Activated effector memory CD4-positive, alpha-beta T cell treated with Interleukin-2 at 50 U/mL for 16 hours (primary cell): ENCODE measurements at places on chromosomes 1 and 21.
A peak's percentile ranks its signal among the peaks of the same experiment; 100 is the strongest.

- no peak for DNase-seq
Observed at GRCh38 chr1:113456967-113457366, 66.7 kb downstream of the MAGI3 start.

DNA sequence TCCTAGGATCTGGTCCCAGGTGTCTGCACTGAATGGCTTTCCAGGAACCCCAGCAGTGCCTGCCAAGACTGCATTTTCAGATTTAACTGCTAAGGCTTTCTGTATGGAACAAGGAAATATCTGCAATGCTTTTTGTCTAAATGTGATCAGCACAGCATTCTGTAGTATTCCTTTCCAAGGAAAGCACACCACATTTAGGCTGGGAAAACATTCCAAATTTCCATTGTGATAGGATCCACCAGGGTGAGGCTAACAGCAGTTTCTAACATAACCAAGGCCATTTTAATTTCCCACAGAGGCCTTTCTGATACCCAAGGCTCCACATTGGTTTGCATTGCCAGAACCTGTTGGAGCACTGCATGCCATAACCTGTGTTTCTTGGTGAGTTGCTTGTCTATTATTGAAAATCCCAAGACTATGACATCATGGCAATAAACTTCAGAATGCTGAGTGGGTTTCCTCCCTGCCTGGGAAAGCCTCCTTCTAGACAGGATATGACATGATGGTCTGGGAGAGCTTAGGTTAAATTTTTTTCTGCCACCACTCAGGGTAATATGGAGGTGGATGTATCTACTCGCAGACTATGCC, 23.3 kb upstream of the PTGFRN start:
- DNase-seq, result no peak

GRCh38 chr1:97082160-97082848, 360.7 kb downstream of the PTBP2 start:
- no peak for DNase-seq

GRCh38 chr1:101522486-101522885, 285.7 kb downstream of the S1PR1 start:
- no peak for DNase-seq

GRCh38 chr1:42886800-42887199, 40.4 kb downstream of the ZNF691 start:
- DNase-seq, result no peak

DNA sequence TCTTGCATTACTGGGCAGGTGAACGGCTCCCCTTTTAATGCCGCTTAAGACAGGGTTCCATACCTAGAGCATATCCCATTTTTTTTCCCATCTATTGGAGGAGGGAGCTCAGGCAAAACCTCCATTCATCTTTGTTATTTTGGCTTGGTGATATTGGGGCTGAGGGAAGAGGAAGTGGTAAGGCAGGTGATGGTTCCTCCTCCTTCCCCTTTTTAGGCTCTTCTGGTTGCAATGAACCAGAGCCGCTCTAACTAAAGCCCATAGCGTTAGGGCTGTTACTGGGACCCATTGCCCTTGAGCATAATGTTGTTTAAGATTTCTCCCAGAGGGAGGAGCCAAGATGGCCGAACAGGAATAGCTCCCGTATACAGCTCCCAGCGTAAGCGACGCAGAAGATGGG, 21.1 kb downstream of the PYHIN1 start:
- no peak for DNase-seq

DNA sequence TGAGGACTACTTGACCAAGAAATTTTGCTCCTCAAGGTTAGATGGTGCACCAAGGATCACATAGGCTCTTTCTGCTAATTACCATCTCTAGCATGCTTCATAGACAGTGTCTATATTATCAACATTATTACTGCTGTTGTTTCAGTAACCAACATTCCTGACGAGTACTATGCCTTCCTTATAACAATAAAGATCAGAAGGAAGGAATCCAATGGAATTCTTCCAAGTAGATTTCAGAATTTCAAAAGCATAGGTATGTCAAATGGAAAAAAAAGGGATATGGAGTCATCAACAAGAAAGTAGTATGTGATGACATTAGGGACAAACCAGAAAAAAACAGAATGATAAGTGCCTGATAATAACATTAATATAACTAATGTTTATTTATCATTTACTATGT, 39.6 kb upstream of the LPGAT1 start:
- DNase-seq, result no peak

DNA sequence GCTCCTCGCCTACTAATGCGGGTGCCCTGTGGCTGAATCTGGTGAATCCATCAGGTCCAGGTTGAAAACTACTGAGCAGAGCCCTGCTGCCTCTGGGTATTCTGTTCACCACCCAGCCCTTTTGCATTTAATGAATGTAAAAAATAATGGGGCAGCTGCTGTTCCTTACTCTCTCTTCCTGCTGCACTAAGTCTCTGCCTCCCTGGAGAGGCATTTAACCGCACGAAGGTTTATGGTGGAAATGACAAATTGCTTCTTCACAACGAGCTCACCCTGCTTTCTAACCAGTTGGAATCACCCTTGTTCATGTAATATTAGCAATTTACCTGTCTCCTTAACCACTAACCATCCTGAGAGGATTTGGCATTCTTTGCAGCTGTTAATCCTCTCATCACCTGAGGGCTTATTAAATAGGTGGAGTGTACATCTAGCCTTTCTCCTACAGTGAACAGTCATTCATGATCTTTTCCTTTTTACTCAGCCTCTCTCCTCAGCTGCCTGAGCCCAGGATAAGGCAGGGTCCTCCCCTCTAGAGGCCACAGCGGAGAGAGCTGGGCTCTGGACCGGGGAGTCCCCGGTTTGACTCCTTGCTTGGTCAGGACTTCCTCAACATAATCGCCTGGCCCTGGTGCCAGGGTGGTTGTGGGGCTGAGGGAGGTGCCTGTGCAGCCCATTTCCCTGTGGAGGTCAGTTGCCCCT, 97.6 kb downstream of the NOS1AP start:
- no peak for DNase-seq

DNA sequence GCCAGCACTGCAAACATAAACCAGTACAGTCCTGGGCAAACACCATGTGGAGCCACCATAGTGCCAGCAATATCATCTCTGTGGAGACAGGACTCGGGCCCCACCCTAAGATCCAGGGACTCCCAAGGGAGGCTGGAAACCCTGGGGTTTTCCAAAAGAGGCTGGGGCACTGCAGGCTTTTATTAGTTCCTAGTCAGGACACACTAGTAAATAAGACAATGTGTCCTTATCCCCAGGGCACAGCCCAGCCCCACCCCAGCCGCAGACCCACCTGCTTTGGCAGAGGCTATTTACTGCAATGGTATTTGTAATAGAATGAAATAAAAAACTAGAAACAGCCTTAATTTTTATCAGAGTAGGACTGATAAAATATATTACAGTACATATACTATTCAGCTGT, 486 bp upstream of the GJB3 start:
- DNase-seq, result no peak

DNA sequence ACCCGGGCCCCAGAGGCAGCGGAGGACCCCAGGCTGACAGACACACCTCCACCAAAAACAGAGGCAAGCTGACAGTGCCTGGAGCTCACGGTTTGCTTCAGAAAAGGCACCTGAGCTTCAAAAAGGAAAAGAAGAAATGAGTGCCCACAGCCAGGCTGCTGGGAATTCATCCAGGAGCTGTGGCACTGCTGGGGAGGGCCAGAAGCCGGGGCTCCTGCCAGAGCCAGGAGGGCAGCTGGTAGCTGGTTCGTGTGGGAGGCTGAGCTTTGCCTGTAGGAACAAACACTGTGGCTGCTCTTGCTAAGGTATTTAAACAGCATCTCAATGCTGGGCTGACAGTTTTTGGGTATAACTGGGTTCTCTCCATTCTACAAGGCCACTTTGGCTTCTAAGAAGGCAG, 19.5 kb downstream of the KCNJ6 start:
- DNase-seq, result no peak

- DNase-seq, result no peak
Observed at GRCh38 chr1:66337249-66337648, 196.7 kb upstream of the SGIP1 start.

DNA sequence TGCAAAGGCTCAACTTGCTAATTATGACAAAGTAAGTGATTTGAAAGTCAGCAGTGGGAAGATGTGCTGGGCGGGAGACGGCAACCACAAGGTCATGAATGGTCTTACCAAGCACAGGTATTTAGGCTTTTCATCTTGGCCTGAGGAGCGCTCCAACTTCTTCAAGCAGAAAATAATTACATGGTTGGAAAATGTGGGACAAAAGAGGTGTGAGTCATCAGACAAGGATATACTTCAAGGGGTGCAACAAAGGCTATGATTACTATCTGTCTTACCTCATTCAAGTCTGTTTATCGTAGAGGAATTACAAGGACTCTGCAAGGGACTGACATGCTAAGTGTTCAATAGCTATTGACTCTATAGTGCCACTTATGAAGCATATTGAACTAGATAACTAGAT, 2005.7 kb downstream of the MRPL39 start:
- no peak for DNase-seq

DNA sequence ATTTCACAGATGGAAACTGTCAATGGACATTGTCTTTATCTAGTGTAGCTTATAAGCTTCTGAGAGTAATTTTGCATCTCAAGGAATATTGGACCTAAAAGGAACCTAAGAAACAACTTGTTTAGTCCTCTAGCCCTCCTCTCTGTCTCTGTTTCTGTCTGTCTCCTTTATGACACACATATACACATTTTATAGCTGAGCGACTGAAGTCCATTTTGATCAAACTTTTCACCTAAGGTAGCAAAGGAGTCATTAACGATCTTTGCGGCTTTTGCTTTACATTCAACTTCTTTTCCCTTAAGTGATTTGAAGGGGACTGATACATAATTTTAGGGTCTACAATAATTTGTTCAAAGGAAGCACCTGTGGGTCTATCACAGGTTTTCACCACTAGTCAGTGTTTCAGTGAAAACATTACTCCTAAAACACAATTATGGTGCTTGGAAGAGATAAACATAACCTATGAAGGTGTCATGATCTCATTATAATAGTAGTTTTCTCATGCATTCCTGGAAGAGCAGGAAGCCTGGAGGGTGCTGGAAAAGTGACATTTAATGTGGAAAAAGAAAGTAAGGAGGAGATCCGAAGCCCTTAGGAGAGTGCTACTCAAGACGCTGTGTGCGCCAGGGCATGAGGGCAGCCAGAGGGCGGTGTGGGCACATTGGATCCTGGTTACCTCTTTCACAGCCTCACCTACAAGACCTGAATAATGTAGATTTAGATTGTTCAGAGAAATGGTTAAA, 248.6 kb downstream of the DNM3 start:
- DNase-seq, result peak; percentile 43

DNA sequence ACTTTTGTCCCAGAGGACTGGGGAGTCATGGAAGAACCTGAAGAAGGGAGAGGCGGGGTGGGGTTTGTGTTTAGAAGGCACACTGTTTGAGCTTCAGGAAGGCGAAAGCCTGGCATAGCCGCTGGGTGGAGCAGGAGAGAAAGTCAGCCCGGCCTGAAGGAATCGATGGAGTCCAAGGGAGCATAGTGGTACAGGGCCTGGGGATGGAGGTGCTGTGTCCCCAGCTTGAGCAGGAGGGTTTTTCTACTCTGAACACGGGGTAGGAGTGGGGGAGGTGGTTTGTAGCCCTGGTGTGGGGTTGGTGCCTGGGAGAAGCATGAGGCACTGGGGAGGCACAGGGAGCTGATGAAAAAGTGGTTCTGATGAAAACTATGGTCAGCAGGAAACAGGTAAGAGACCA, 4.7 kb upstream of the CCDC24 start:
- no peak for DNase-seq

GRCh38 chr1:10237157-10237539, 26.8 kb downstream of the KIF1B start:
- DNase-seq, result no peak

- DNase-seq, result no peak
Observed at GRCh38 chr1:40479156-40479555, 2.1 kb downstream of the ZFP69 start.

GRCh38 chr1:2911421-2912178, 109.7 kb upstream of the ACTRT2 start:
- no peak for DNase-seq

GRCh38 chr1:14552246-14552965, 46.1 kb upstream of the KAZN start:
- no peak for DNase-seq

DNA sequence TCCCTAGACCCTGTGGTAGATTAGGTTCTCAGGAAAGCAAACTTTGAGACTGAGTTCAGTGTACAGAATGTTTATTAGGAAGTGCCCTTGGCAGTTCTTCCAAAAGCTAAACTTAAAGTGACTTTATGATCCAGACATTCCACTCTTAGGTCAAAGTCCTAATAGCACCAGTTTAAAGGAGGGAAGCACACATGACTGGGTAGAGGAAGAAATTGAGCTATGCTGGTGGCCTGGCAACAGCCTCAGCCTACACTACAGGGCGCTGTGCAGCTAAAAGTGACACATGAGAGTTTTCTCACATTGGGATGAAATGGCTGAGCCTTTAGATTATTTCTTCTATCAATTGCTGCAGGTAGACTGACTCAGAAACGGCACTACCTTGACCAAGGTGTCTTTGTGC, 280.4 kb downstream of the BRINP2 start:
- no peak for DNase-seq

GRCh38 chr1:6854166-6854565, 68.9 kb downstream of the CAMTA1 start:
- no peak for DNase-seq

DNA sequence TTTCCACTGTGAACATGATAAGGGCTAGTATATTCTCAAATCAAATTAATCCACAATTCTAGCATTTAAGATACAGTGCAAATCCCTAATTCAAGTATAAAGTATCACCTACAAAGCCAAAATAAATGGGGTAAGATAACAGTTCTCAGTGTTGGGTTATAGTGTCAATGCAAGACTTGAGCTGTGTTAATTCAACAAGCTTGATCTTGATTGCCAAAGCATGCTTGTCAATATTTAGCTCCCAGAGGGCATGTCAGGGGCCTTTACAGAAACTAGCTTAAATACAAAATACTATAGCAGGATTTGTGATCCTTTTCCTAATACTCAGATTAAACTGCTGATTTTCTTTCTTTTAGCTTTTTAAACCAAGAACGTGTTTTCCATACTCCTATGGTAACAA, 541.3 kb downstream of the PTBP2 start:
- DNase-seq, result no peak

- DNase-seq, result no peak
Observed at GRCh38 chr21:46061518-46061917, 36.4 kb upstream of the COL6A2 start.

DNA sequence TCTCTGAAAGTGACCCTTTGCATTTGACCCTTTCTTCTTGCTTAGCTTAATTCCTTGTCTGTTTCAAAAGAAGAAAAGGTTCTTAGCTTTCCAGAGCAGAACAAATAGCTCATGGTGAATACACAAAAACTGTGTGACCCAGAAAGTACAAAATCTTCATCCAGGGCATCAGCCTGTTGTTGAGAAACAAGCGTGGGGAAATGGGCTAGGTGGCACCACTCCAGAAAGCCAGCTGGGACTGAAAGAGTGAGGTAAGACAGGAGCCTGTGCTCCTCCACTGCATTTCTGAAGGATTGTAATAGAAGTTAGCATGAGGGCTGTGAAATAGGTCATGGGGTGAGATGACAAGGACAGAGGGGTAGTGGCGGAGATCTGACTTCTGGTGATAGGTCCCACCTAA, 45.8 kb downstream of the CYP2J2 start:
- DNase-seq, result no peak
